ENCODE measurements at places on chromosomes 2 and 18. TPM values are rescaled to one million over a fixed set of nuclear protein-coding genes. Genes with fewer than 3 reads are reported as not detected.

Gene HTRA2
- total RNA-seq, result 40.0 TPM

Gene TEKT4
- total RNA-seq, result not detected

Gene FEV
- total RNA-seq, result not detected

Gene VIT
- total RNA-seq, result not detected

Gene APOB
- total RNA-seq, result not detected

Gene IL36A
- not detected for total RNA-seq

Measured in A549 treated with RU486 at 1 μM for 4 hours (cell line).